ENCODE measurements at places on chromosomes 6 and 20. TPM values are rescaled to one million over a fixed set of nuclear protein-coding genes. Genes with fewer than 3 reads are reported as not detected.

GRCh38 chr6:31351401-31352309, 5.3 kb downstream of the HLA-B start:
- DNase-seq = no peak

DNA sequence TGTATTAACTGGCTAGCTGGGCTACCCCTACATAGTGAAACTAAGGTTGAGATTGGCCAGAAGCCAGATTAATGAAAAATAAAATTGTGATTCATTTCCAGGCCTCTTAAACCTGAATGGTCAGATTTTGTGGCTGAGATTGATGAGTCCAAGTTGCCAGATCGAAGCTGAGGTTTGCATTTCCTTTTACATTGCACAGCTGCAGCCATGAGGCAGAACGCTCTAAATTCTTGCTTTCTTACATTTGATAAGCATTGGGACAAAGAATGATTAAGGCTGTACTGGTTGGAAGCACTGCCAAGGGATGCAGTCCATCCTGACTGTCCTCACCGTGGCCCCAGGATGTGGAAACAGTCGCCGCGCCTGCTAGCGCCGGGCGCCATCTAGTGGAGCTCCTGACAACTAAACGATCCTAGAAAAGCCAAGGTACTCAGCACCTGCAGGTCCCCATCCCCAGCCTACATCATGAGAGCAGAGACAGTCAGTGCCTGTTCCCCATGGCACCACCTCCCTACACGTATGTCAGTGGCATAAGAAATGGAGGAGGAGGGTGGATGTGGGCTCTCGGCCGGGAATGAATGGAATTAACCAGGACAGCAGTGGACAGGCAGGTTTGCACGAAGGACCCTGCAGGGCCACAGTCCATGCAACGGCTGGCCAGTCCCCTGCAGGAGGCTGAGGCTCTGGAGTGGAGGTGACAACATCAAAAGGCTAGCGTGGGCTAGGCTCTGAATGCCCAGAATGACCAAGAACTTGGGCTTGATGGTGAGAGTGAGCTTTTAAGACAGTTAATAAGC, 19.0 kb downstream of the PXDC1 start:
- DNase-seq = peak; percentile 76

- no peak for DNase-seq
Observed at GRCh38 chr20:62615750-62616251, 26.5 kb upstream of the SLCO4A1 start.

DNA sequence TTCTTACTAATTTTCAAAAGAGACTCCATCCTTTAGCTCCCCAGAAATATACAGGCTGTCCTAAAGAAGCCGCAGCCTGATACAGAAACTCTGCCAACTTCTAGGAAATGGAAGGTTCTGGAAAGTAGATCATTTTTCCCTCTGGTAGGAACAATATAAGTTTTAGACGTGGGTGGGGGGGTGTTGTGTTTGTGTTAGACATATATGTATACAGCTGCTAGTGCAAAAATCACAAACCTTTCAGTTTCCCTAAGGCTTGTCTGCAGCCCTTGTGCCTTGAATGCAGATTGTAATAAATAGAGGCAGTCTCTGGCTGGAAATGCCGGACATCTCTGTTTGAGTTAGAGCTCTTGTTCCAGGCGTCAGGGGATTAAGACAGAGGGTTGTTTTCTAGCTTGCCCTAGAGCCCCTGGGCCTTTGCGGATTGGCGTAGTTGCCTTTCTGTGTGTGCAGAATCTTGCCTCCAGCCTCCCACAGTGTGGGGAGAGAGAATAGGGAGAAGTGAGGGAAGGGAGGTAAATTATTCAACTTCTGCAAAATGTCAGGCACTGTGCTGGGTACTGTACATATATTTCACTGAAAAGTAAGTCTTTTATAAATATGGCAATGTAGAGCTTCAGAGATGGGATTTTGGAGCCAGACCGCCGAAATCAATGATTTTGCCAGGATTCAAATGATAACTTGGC, 269.7 kb downstream of the PRL start:
- no peak for DNase-seq

WDR27 gene
- 38.4 TPM for total RNA-seq

C20orf202 gene
- 0.13 TPM for total RNA-seq

ZSCAN31 gene
- total RNA-seq = 3.6 TPM

GPLD1 gene
- total RNA-seq = 7.5 TPM
